ENCODE measurements at places on chromosomes 12 and 14.

DNA sequence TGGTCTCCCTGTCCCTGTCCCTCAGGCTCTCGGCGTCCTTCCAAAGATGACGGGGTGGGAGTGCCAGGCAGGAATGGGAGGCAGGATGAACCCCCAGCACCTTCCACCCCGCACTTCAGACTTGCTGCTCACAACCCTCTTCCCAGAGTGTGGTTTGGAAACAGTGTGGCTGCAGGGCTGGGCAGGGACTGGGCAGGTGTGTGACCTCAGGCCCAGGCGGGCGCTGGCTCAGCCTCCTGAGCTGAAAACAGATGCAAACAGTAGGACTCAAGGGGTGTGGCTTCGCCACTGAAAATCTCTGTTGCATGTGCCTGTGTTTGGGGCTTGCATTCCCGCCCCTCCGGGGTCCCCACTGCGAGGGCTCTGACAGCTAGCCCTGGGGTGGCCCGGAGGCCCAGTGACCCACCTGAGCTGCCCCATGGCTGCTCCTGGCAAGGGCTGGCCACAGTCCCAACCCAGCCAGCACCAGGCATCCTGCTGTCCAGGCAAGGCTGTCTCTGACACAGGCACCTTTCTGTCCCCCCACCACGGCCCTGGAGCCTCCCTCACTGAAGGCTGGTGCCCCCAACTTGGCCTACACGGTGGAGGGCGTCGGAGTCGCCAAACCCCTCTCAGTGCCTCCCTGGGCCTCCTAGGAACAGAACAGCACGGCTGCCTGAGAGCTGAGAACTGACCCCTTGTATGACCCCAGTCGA is 46.1 kb downstream of the BEGAIN start:
- no peak for DNase-seq

DNA sequence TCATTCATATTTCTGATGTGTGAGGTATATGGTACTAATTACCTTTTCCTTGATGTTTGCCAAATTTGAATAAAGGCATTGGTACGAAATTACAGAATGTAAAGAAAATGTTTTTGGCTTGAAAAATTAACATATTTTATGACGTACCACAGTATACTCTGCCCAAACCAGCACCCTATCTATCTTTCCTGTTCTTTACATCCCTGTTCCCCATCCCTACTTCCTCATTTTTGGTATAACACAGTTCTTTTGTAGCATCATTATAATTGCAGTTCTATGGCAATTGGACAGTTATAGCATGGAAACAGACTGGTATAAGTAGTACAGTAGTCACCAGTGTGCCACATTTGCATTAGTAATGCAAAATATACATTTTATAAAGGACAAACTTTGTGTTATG is 7.0 kb upstream of the CCT2 start:
- no peak for DNase-seq

DNA sequence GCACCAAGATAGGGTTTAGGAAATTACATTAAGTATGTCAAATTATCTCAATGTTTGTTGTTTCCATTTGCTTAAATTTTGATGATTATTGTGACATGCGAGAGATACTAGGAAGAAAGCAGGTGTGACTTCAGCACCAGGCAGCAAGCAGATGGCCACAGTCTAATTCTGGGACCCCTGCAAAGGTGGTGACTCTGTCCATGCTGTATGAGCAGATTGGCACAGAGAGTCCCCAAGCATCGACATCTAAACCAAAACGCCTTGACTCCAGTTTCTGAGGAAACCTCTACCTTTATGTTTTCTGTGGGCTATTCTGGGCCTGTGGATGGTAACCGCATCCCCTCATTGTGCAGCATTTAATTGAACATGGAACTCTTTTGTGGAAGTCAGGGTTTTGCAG is 670.1 kb upstream of the TMEM132C start:
- no peak for DNase-seq

DNA sequence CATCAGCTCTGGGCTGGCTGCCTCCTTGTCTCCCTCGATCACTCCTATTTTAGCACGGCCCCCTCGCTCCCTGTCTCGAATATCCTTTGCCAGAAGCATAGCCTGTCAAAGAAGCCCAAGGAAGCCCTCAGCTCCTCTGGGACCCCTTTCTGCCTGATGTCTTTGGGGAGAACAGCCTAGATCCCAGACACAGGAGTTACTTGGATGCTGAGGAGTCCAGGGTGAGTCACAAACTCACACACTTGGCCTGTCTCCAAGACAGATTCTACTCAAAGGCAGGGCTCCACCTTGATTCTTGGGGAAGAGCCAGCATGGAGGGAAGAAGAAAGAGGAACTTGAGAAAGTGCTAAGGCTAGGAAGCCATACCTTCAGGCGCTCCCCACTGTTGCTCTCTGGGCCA is 8.1 kb downstream of the AVIL start:
- DNase-seq: no peak

GRCh38 chr12:130058926-130059472 is 103.3 kb upstream of the FZD10 start:
- no peak for DNase-seq

DNA sequence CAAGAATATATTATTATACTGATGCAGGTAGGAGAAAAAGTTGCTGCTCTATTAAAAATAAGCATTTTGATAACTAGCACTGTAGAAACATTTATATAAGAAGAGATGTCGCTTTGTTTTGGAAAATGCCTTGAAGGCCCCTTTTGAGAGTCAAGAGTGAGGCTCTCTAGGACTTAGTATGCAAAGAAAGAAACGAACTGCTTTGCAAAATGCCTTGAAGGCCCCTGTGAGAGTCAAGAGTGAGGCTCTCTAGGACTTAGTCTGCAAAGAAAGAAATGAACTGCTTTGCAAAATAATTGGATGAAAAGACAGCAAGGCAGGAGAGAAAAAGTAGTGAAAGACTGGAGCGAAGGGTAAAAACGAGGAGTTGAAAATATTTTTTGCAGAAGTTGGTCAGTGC is 65.9 kb downstream of the AVPR1A start:
- DNase-seq: no peak

GRCh38 chr14:101315802-101316296 is 245.4 kb upstream of the DIO3 start:
- DNase-seq: no peak

GRCh38 chr14:96588410-96589257 is 86.5 kb downstream of the PAPOLA start:
- DNase-seq: no peak

GRCh38 chr12:77575376-77575919 is 255.2 kb upstream of the NAV3 start:
- DNase-seq: no peak

DNA sequence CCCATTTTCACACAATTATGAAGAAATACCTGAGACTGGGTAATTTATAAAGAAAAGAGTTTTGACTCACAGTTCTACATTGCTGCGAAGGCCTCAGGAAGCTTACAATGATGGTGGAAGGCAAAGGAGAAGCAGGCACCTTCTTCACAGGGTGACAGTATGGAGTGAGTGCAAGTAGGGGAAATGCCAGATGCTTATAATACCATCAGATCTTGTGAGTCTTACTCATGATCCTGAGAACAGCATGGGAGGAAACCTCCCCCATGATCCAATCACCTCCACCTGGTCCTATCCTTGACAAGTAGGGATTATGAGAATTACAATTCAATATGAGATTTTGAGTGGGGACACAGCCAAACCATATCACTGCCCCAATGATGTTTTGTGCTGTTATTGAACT is 189.3 kb upstream of the CRY1 start:
- no peak for DNase-seq

GRCh38 chr12:26466726-26467125 is 271.4 kb downstream of the SSPN start:
- DNase-seq: no peak

GRCh38 chr14:64465191-64465822 is at the start of gene AKAP5:
AKAP5 (plus strand) TSS chr14:64465499; CDS start chr14:64468395, 2,896 bp downstream.
- peak; percentile 61 for DNase-seq

Measured in T-helper 2 cell treated with Interferon-gamma antibody and Interleukin-4, amounts not matched to agents 5 μg/mL and 100 μg/mL, for 36 hours (primary cell).